Endothelial cell of umbilical vein (primary cell): ENCODE measurements at places on chromosomes 7 and 10. TPM values are rescaled to one million over a fixed set of nuclear protein-coding genes. Genes with fewer than 3 reads are reported as not detected.

GRCh38 chr7:81005254-81005653 is 86.4 kb upstream of the SEMA3C start:
- no peak for DNase-seq

DNA sequence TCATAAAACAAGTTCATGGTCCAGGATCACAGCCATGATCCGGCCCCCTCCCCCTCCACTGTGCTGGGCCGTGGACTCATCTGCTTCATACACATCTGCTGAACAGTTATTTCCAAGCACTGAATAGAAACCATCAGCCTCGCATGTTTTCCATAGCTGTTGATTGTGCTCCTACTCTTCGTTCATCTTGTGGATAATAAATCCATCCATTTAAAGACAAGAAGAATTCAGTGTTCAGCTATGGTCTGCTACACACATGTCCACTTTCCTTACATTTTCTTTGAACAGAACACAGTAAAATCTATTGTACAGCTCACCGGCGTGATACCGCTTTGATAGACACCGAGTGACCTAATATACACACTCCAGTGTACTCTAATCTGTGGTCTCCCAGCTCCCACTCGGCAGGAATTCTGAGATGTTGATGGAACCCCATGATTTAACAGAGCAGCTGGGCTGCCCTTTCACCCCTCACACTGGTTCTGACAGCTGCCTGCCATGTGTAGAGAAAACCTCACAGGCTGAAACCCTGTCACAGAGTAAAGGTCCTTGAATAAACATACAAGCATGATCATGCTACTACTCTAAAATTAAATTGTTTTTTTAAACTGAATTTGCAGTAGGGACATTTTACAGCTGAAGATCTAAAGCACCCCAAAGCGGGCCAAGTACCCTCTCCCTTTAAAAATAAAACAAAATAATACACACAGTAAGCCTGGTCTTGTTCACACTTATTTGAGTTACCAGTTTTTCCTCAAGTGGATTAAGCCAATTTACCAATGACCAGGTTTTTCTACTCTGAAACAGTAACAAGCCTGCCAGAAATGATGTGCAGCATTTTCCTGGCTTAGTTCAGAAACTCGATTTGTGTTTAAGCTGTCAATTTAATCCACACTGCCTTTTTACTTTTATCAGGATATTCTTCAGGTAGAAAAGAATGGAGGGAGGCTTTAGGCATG is 95.1 kb upstream of the FZD1 start:
- no peak for DNase-seq

- DNase-seq: no peak
Observed at GRCh38 chr7:44386139-44386913, 60.9 kb upstream of the CAMK2B start.

GRCh38 chr10:17185873-17186272 is 15.6 kb downstream of the TRDMT1 start:
- no peak for DNase-seq

DNA sequence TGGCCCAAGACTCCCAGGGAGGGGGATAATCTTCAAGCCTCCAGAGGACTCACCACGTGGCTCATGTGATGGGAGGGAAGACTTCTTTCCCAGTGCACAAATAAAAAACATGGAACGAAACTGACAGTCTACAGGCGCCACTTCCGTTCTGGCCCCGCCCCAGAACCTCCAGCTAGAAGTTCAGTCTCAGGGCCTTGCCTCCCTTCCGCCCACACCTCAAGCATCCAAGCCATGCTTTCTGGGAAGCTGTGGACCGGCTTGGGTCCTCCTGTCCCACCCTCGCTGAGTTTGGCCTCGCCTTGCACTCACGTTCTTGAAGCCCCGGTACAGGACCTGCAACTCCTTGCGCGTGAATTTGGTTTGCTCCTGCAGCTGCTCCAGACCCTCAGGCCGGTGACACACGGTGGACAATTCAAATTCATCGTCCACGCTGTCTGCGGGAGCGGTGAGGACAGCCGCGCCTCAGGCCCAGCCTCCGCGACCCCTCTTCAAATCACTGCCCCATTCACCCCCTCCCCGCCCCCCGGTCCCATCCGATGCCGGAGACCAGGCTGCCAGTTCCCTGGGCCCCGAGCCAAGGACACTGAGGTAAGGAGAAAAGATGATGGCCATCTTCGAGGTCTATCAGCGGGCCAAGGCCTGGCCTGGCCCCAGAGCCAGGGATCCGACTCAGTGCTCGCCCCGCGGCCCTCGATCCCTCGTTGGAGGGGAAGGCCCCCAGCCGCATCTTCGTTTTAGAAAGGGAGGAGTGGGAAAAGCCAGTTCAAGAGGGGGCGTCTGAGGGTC is 10.7 kb upstream of the OGA start:
- no peak for DNase-seq

OPN4 gene
- total RNA-seq: not detected in 2 replicates

LMOD2 gene
- total RNA-seq: not detected in 2 replicates

FLNC gene
- total RNA-seq: 81.8 and 81.9 TPM in 2 replicates

SLC16A9 gene
- total RNA-seq: not detected in 2 replicates
